ENCODE measurements at places on chromosomes 6 and 20.
A peak's percentile ranks its signal among the peaks of the same experiment; 100 is the strongest.

GRCh38 chr6:149224399-149224798 lies 93.1 kb upstream of the TAB2 start:
- DNase-seq = no peak

DNA sequence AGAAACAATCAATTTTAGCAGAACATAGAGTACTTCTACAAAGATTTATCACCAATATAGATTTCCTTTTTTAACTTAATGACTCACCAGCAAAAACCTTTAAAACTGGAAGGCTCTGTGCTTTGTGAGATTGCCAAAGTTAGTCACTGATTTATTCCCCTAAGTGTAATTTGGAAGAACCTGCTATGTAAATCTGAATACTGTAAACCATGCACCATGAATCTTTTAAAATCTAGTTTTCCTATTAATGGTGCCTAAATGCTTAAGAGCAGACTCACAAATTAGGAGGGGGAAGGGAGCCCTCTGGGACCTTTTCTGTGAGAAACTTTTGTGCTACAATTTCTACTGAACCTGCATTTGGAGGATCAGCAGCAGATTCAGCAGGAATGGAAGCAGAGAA lies 57.8 kb upstream of the PNRC1 start:
- DNase-seq = no peak

GRCh38 chr20:38673261-38673660 lies 51.0 kb upstream of the SLC32A1 start:
- DNase-seq = no peak

- DNase-seq = peak; percentile 39
Observed at GRCh38 chr6:159726255-159726917, 920 bp upstream of the WTAP start.

DNA sequence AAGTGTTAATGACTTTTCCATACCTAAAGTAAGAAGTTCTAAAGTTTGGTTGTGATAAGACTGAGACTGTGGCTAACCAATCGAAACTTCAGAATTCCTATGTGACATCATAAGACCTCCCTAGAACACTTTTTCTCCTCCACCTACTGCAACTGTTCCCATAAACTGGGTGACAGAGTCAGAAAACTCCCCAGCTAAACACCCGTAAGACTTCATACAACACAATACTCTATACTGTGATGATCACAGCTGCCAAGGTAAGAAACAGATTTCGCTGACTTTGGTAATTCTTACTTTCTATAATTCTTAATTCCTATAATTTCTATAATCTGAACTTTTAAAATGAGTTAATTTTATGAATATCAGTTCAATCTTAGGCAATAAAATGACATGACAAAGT lies at the start of gene PLN:
PLN (plus strand) TSS at position 161 of the 400 bp plus-strand sequence. CDS start 10,626 bp downstream, outside the sequence.
- DNase-seq = no peak

DNA sequence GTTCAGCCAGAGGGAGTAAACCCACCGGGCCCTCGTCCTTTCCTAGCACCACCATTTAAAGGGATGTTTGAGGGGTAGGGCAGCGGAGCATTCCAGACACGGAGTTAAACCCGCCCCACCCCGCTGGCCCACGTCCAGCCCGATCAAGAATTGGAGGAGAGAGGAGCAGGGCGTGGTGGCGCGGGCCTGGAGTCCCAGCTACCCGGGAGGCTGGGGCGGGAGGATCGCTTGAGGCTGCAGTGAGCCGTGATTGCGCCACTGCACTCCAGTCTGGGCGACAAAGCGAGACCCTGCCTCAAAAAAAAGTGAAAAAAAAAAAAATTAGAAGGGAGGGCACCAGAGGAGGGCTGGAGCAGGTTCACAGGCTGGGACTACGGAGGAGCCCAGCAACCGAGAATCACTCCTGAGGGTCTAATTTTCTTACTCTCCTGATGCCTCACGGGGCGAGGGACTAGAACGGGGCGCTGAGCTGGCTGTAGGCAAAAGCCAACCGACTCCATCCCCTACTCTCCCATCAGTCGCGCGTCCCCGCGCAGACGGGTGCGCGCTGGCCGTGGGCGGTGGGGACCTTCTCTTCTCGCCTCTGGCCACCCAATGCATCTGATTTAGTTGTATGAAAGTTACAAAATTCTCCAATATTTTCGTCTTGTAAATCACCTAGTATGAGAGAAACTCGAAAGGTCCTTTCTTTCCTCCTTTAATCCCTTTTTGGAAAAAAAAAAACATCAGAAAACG lies 6.1 kb upstream of the HSPA1B start:
- DNase-seq = peak; percentile 54

- DNase-seq = peak; percentile 42
Observed at GRCh38 chr6:217048-217659, 75.1 kb upstream of the DUSP22 start.

- DNase-seq = no peak
Observed at GRCh38 chr6:45812922-45813321, 202.7 kb downstream of the CLIC5 start.

- DNase-seq = no peak
Observed at GRCh38 chr20:37220731-37221130, 40.9 kb downstream of the GHRH start.

- no peak for DNase-seq
Observed at GRCh38 chr20:57698867-57699275, 10.9 kb downstream of the PMEPA1 start.

DNA sequence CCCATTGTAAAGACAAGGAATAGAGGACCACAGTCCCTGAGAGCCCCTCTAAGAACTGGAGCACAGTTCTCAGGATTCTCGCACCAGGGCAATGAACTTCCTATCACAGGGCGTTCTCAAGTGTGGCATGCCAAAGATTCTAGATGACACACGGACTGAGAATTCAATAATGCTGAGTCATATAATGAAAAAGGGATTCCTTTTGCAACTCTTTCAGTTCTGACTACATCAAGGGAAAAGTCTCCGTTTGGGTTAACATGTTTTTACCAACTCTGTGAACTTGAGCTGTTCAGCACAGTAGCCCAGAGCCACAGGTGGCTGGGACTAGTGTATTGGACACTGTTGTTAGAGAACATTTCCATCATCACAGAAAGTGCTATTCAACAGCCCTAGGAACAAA lies 3.4 kb downstream of the MED20 start:
- no peak for DNase-seq

GRCh38 chr6:169169375-169169774 lies 84.3 kb downstream of the THBS2 start:
- no peak for DNase-seq

DNA sequence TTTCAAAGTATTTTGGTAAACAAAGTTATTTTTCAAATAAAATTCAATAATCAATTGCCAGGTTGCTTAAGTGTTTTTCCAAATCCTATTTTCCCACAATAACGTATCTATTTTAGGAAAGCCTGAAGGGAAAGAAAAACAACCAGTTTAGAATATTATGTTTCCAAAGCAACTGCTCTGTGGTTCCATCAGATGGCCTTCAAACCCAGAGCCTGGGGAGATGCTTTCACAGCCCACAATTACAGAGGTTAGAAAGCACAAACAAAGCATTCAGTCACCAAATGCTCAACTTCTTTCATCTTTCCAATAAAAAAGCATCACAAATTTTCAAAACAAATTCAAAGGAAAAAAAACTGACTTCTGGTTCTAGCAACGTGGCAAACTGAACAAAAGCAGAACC lies 66.0 kb downstream of the ELOVL5 start:
- DNase-seq = no peak

DNA sequence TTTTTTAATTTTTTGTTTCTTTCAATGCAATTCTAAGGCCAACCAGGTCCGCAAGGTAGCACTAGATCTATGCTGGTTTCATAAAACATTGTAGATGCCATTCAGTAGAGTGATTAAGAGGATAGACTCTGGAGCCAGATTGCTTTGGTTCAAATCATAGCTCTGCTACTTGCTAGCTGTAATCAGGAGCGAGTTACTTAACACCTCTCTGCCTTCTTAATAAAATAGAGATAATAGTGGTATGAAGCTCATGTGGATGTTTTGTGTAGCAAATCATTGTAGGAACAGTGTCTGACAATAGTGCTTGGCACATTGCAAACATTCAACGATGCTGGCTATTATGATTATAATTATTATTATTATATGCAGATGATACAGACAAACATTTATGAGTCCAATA lies 164.9 kb downstream of the LAMA2 start:
- no peak for DNase-seq

DNA sequence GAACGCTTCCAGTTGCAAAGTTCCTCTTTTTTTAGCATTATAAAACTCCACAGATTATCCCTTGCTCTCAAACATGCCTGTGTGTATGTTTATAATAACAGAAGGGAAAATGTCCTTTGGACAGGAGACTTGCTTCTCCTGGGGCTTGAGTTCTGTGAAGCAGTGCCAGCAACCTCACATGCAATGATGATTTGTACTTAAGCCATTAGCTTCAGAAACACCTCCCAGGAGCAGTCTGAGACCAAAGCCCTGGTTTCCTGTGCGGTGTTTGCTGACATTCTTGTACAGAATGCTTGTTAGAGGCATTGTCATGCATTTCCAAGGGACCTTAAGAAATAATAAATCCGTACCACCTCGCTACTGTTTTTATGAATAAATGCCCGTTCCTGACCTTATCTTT lies 752.8 kb downstream of the CBLN4 start:
- no peak for DNase-seq

- no peak for DNase-seq
Observed at GRCh38 chr6:155077331-155077730, 82.2 kb downstream of the TIAM2 start.

DNA sequence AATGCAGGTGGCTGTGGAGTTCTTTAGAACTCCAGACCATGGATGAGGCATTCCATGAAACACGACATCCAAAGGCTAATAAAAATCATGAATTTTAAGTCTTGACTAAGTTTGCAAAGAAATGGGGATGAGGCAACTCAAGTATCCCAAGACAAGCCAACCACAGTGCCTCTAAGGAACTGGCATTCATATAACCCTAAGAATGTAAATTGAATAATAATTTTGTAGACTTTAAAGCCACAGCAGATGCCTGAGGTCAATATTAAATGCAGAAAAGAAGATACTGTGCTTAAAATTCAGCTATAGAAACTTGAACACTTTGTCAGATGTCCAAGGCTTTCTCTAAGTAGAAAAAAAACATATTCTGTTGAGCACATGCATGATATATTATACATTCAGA lies 54.5 kb downstream of the TFAP2B start:
- DNase-seq = no peak

DNA sequence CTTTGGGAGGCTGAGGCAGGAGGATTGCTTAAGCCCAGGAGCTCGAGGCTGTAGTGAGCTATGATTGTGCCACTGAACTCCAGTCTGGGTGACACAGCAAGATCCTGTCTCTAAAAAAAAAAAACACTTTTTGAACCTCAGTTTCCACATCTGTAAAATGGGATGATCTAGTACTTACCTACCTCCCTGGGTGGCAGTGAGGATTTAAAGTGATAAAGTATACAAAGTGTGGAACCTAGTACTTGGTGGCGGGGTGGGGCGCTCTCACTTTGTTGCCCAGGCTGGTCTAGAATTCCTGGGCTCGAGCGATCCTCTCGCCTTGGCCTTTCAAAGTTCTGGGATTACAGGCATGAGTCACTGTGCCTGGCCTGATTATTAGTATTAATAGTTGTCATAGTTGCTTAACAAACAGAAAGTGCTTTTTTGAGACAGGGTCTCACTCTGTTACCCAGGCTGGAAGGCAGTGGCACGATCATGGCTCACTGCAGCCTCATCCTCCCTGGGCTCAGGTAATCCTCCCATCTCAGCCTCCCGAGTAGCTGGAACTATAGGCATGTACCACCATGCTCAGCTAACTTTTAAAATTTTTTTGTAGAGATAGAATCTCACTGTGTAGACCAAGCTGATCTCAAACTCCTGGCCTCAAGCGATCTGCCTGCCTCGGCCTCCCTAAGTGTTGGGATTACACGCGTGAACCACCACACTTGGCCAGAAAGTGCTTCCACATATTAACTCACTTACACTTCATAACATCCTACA lies 7.0 kb upstream of the PLTP start:
- DNase-seq = no peak

DNA sequence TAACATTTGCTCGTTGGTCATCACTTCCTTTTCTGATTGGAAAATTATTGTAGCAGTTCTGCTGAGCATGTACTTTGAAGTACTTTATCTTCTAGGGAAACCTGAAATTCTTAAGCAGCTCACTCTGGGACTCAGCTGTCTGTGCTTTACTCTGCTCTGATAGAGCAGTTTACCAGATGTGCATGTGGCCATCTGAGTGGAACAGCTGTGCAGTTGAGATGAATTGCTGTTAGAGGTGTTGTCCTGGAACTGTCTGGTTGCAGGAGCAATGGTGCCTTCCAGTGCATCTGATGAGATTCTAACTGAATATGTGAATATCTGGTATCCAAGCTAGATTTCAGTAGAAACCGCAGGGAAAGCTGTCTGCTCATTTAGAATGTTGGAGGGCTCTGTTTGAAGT lies 27.2 kb downstream of the PANK2 start:
- no peak for DNase-seq

DNA sequence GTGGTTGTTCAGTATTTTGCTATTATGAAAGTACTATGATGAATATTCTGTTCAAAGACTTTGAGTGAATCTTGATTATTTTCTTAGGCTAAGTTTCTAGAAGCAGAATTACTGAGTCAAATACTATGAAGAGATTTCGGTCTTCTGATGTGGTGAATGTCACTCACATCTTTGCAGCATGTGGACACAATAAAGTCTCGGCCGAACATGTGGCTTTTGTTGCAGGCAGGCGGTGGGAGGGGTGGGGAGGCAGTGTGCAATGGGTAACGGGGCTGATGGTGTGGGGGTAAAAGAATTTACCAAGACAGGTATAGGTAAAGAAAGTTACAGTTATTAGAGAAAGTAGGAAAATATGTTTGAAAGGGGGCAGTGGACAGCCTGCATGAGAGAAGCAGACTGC lies 156.4 kb upstream of the DTNBP1 start:
- no peak for DNase-seq

DNA sequence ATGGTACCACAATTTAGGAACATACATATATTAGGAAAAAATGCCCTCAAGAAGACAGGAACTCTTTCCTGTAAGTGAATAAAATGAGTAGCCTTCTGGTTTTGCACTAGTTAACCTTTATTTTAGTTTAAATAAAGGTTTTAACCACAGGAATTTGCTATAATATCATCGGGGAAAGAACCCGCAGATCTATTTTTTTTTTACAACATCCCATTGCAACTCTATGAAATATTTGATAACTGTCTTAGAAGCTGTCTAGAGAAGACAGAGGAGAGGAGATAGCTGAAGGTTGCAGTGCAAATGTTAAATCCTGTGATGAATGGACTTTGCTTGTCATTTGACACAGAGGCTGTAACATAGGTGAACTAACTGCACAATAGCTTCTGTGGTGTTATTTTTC lies 69.5 kb downstream of the TINAG start:
- no peak for DNase-seq

- DNase-seq = no peak
Observed at GRCh38 chr20:18721551-18722115, 92.0 kb upstream of the SCP2D1 start.

- no peak for DNase-seq
Observed at GRCh38 chr20:11214256-11214840, 540.5 kb upstream of the JAG1 start.

DNA sequence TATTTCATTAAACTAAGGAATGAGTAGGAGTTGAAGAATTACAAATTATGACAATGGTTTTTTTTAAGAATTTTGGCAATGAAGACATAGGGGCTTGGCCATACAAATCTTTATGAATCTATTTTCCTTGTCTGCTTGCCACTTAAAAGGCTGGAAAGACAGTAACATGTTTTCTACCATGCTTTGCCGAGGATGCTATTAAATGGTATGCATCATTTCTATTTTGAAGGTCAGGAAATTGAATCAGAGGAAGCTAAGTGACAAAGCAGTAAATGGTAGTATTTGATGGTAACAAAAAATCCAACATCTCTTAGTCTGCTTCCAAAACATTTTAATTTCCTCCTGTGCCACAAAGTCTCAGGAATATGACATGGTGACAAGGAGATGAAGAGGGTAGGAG lies 287.2 kb downstream of the RFPL4B start:
- no peak for DNase-seq

All from HuH-7 (cell line).